Mesothelial cell of epicardium (in vitro differentiated cells): ENCODE measurements at places on chromosomes 3 and 15.

DNA sequence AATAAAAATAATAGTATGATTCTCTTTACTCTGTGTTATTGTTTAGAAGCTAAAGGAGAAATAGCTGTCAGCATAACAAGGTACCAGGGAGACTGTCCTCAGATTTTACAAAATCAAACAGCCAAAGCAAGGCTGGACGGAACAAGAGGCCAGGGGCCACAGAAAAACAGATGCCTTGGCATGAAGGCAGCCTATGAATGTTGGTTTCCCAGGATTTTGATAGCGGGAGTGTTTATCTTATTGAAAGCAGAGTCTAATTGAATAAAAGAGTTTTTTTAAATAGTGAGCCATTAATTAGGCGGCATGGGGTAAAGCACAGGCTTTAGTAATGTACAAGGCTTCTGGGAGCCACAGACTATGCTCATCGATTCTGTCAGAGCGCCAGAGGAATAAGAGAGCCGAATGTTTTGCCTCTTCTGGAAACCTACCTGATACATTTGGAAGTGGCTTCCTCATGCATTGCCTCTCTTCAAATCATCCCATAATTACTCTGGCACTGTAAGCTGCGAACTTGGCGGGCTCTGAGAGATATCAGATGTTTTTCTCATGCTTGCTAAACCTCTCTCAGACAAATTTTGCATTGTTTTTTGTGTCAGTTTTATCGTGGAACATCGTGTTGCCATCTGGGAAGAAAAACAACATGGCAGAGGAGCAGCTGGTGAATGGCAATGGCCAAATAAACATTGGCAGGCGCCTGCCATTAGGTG, 30.4 kb upstream of the TMCO5A start:
- no peak for DNase-seq

DNA sequence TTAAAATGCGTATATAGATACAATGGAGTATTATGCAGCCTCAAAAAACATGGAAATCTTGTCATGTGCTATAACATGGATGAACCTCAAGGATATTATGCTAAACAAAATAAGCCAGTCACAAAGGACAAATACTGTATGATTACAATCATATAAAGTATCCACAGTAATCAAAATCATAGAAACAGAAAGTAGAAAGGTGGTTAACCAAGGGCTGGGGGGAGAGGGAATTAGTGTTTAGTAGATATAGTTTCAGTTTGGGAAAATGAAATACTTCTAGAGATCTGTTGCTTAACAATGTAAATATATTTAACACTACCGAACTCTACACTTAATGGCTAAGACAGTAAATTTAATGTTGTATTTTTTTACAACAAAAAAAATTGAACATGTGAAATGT, 9.0 kb downstream of the TOP2B start:
- no peak for DNase-seq

DNA sequence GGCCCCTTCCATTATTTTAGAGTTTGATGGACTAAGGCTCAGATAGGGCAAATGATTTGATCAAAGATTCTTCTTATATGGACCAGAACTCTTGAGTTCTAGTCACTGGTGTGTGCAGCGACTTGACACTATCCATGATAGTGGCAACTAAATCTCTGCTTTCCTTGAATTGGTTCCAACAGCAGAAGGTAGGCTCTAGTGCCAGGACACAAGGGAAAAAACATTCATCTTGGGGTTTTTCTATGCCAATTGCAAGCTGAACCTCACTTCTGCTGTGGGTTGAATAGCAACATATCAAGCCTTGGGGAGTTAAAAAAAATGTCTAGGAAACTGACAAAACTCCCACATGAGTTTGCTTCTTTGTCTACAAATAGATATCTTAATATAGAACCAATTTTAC, 35.1 kb downstream of the CTXND1 start:
- no peak for DNase-seq

DNA sequence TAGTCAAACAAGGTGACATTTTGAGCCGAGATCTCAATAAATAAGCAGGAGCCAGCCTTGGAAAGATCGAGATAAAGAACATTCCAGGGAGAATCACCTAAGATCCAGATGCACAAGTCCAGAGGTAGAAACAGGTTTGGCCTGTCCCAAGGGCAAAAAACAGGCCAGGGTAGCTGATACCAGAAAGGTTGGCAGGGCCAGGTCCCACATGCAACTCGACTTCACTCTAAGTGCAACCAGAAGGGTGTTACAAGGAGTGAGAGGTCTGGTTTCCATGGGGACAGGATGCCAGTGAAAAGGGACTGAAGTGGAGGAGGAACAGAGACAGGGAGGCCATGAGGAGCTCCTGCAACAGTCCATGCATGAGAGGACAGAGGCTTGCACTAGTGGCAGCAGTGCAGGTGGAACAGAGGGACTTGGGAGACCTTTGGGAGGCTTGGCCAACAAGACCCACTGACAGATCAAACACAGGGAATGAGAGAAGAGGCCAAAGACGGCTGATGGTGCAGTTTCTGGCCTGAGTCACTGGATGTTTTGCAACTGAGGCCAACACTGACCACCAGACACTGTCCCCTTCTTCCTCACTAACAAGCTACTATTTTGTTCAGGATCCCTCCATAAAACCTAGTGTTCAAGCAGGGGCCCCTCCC, 5.2 kb downstream of the TPRA1 start:
- no peak for DNase-seq

GRCh38 chr15:66872405-66872804, 170.4 kb downstream of the SMAD6 start:
- no peak for DNase-seq

DNA sequence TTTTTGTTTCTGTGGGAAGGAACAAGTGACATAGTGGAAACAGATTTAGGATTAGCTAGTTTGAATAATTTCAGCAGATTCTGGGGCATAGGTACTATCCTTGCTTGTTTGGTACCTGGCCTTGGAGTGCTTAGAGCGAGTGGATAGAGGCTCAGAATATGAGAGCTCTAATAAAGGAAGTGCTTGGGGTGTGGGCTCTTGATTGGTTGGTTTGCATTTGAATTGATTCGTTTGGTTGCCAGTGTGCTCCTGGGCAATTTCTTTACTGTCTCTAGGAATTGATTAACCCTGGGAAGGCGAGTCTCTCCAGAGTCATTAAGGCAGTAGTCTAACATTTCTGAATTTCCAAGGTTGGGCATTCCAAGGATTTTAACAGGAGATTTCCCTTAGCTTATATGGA, 98.0 kb downstream of the DTWD1 start:
- no peak for DNase-seq

DNA sequence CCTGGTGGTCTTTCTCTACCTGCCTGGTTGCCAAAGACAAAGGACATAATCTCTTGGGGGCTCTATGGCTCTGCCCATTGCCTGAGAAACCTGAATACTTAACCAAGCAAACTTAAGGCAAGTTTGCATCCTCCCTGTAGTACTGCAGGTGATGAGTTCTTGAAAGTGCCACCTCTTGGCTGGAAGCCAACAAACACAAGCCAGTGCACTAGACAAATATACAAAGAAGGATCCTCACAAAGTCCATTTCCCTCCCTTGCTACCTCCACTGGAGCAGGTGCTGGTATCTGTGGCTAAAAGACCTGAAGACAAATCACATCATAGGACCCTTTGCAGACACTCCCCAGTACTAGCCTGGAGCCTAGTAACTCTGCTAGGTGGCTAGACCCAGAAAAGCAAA, 772.3 kb downstream of the SI start:
- no peak for DNase-seq

DNA sequence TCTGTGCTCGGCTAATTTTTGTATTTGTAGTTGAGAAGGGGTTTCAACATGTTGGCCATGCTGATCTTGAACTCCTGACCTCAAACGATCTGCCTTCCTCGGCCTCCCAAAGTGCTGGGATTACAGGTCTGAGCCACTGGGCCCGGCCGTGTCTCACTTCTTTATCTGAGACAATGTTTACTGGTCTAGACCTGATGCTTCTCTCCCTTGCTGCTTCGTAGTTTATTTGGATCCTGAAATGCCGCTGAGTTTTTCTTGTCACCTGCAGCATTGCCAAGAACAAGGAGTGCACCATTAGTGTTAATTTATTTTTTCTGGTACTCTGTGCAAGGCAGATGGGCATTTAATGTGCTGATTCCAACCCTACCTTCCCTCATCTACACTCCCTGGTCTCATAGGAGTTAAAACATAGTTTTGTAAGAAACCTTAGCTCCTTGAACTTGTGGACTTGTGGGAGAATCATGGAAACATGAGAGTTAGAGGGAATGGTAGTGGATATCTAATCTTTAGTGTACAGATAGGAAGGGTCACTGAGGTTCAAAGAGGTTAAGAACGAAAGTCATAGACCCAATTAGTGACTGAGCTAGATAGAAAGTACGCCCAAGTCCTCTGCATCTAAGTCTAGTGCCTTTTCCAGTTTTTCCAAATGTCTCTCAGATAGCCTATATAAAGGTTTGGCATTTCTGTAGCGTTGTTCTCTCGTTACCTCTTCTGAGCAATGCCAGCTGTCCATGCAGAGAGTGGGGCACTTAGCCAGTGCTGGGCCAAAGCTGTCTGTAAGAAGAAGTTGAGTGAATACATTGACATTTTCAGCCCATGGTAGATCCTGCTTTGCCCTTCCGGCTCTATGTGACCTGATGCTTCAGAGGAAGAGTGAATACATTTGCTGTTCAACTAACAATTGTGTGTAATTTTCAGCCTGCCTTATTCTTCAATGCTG, 244.1 kb downstream of the LPP start:
- no peak for DNase-seq

- no peak for DNase-seq
Measured at GRCh38 chr3:164375995-164376394, 702.3 kb downstream of the SI start.

GRCh38 chr15:91882858-91883586, 29.5 kb downstream of the SLCO3A1 start:
- no peak for DNase-seq

- peak; percentile 68 for DNase-seq
Measured at GRCh38 chr15:89665449-89666181, 10.3 kb upstream of the KIF7 start.

DNA sequence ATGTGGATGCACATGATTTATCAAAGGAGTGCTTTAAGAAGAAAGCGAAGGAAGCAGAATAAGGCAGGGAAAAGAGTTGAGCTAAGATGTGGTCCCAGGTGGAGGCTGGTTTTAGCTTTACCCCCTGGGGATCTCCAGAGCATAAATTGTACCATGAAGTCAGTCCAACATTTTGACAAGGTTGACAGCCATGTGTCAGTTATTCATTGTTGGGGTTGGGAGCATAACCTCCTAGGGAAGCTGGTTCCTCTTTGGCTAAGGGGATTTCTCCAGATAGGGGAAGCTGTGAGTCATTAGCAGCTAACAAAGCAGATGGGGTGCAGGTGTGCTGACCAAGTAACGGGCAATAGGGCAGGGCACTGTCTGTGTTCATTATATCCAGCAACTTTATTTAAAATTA, 123.7 kb upstream of the IGSF10 start:
- DNase-seq = no peak

DNA sequence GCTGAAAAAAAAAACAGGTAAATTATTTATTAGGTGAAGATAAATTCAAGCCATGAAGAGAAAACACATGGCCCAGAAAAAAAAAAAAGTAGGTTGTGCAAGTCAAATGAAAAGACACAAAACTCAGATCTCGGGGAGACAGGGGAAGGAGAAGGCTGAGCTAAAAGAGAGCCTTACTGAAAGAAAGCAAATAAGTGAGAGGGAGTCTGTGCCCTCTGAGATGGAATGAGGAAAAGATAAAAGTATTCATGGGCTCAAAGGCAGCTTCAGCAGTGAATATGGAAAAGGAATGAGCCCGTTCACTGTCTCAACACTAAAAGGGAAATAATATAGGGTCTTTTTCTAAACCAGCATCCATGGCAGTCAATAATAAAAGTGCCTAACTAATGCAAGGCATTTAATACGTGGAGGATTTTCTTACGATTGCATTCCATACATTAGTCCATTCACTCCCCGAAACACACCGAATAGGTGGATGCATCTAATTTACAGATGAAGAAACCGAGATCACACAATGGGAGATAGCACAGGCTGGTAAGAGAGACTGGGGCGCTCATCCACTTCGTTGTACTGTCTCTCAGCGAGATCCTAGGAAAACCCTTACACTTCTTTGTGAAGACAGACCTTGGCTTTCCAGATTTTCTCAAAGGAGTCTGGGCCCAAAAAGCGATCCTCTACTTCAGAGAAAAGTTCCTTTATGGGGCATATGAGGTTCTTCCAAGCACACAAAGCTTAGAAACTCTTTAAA, 1.1 kb downstream of the TFDP2 start:
- no peak for DNase-seq

GRCh38 chr15:67043939-67044771, 21.2 kb upstream of the SMAD3 start:
- DNase-seq = no peak

GRCh38 chr15:92616621-92617548, 38.7 kb downstream of the FAM174B start:
- no peak for DNase-seq

GRCh38 chr15:78063970-78064385, 13.5 kb downstream of the TBC1D2B start:
- no peak for DNase-seq

DNA sequence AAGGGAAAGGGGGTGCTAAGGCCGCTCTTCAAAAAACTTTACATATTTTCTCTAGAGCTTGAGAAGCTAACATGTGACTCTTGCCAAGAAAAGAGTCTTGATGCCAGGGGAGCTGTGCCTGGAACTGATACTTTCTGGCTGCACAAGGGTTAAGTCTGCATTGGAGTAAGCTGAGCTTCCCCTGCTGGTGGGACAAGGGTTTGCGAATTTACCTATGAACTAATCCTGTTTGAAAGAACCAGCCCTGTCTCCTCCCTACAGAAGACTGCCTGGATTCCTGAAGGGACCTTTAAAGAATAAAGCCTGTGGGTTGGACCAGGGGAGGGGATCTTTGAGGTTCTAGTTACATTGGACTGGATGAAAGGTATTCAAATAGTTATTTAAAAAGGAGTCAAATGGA, 58.3 kb upstream of the EPHA3 start:
- no peak for DNase-seq

- no peak for DNase-seq
Measured at GRCh38 chr3:182226995-182227394, 515.3 kb downstream of the SOX2 start.

DNA sequence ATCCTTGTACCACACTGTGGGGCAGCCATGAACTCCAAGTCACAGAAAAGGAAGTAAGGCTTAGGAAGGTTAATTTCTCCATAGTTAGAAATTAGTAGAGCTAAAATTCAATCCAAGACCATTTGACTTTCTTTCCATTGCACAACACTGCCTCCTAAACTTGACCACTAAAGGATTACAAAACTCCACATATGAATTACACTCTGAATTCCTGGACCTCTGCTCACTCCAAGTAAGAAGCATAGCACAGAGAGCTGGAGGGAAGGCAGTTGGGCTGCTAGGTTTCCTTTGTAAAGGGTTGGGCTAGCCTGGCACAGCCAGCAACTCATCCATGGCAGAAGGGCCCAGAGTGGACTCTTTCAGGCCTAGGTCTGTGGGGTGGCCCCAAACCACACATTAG, 134.4 kb downstream of the MYLK start:
- no peak for DNase-seq

DNA sequence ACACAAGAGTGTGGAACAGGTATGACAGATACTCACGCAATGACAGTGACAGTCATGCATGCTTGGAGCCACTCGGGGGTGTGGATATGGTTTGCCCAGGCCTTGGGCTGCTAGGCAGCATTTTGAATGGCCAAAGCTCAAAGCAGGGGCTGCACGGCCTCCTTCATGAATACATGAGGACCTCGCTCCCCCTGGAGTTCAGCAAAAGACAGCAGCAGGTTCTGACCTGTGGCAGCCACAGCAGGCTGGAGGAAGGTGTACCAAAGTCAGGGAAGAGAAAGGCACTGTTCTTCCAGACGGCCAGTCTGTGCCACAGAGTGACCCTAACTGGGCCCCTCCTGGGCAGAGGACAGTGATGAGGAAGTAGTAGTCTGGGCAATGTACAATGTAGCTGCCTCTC, 88.2 kb upstream of the C2CD4B start:
- no peak for DNase-seq

GRCh38 chr15:51310064-51310463, 28.3 kb downstream of the CYP19A1 start:
- no peak for DNase-seq
